Adrenal gland (tissue), 19 donors: ENCODE measurements at places on chromosomes 2 and 18.
A peak's percentile ranks its signal among the peaks of the same experiment; 100 is the strongest.

DNA sequence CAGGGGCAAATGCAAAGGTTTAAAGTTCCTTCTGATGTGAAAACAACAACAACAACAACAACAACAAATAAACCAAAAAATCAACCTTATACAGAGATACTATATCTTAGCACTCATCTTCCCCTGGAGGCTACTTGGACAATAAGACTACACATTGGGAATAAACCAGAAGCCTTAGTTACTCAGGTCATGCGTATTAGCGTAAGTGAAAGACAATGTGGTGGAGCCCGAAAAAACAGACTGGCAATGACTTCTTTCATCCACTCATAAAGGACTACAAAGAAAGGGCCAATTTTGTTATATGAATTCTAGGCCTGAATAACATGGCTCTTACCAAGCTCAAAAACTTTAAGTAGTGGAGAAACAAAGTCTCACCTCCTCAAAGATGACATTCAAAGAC is 19.4 kb upstream of the PPP4R3B start:
- DNase-seq: no peak

GRCh38 chr2:164205347-164205746 is 415.9 kb downstream of the GRB14 start:
- no peak for DNase-seq

GRCh38 chr2:42167458-42167857 is 1.7 kb upstream of the EML4 start:
- no peak for DNase-seq

DNA sequence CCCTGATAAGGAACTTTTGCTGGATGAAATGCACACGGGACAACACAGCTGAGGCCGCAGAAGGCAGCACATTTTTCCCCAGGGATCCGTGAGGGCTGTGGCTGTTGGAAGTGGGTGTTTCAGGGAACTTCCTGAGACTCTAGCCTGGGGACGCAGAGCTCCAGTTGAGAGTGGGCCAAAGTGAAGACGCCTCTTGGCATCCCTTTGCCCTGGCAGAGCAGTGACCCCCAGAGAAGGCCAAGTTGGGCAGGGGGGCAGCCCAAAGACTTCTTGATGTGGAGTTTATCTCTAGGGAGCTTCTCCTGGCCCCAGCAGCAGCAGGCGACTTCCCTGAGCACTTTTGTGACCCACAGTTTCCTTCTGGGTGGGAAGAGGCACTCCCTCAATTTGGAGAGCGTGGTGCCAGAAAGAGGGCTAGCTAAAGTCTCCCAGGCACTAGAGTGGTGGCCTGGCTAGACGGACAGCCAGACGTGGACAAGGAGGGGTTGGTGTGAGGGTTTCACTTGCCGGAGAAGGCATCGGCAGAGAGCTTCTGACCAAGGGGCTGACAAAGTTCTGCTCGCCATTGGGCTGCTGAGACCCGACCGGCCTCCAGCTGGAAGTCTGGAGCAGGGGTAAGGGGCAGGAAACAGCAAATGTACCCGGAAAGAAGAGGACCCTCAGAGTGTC is 108.8 kb downstream of the ACKR3 start:
- DNase-seq: no peak

GRCh38 chr2:144583741-144584453 is 64.0 kb upstream of the ZEB2 start:
- DNase-seq: no peak

GRCh38 chr2:14231391-14231898 is 401.1 kb upstream of the LRATD1 start:
- no peak for DNase-seq

DNA sequence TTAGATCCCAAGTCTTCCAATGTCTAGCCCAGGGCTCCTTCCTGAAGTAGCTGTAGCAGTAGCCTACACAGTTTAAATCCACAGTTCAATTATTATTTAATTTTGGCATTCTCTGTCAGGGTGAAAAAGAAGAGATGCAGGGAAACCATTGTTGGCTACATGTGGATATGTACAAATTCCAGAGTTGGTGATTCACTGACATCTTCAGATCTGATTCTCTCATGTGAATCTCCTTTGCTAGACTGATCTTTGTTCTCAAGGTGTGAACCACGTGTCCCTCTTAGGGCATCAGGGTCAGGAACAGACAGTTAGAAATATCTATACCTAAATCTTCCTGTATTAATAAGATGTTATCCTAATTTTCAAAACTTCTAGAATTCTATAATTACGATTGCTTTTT is 36.7 kb downstream of the ADCYAP1 start:
- DNase-seq: no peak

DNA sequence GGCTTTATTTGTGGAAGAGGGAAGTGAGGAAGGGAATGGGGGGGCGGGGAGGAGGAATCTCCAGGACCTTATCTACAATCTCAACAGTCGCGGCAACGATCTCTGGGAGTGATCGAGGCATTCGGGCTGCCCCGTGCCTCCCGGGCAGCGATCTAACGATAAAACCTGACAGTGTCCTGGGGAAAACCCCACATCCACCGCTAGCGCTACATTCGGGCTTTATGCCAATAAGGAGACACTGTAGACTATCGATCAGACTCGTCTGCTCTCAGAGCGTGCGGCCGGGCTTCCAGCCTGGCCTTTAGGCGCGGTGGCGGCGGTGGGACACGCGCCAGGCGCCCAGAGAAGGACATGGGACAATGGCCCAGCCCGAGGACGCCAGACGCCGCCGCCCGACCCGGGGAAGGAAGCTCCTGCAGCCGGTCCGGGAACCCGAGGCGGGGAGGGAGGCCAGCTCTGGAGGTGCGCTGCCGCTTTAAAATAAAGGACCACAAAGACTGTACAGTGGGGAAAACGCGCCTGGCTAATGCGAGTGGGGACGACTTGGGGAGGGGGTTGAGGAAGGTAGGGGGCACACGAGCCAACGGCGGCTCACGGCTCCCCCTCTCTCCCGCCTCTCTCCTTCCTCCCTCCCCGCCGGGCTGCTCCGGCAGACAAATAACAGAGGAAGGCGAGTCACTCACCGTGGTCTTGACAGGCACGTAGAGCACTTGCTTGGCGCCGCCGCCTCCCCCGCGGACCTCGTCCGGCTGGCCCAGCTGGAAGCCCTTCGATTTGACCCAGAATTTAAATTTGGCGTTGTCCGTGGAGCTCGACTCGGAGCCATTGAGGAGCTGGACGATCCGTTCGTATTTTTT is 2.2 kb downstream of the NOL4 start:
- DNase-seq: no peak

- no peak for DNase-seq
Measured at GRCh38 chr18:13279181-13280069, 60.9 kb downstream of the LDLRAD4 start.

DNA sequence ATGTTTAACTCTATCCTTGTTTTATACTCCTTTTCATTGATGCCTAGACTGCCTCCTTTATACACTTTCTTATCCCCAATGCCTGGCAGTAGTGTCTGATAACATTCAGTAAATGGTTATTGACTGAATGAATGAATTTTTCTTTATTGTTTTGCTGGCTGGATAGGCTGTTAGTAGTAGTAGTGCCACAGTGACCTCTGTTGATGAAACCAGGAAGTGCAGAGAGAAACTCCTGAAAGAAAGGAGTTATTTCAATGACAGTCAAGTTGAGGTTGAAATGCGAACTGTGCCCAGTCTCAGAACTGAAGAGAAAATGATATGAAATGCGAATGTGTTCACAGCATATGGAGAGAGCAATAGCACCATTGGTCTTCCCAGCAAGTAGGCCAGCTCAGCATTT is 26.8 kb upstream of the SLC9A2 start:
- peak; percentile 21 for DNase-seq

GRCh38 chr2:226508683-226509082 is 290.9 kb downstream of the IRS1 start:
- DNase-seq: no peak

- DNase-seq: no peak
Measured at GRCh38 chr2:39938035-39938835, 159.2 kb upstream of the THUMPD2 start.

GRCh38 chr18:21831413-21831831 is 90.8 kb downstream of the MIB1 start:
- DNase-seq: no peak
